ENCODE measurements at places on chromosomes 12 and 14.
A peak's percentile ranks its signal among the peaks of the same experiment; 100 is the strongest.

- H3K27me3 ChIP-seq, result no peaks in the 10 kb centered on the region
- no peak overlapping the region for H3K4me3 ChIP-seq
- no peak overlapping the region for H3K27ac ChIP-seq
- H3K36me3 ChIP-seq, result no peaks in the 10 kb centered on the region
Measured at GRCh38 chr12:46259071-46259470, 9.8 kb downstream of the SLC38A1 start.

DNA sequence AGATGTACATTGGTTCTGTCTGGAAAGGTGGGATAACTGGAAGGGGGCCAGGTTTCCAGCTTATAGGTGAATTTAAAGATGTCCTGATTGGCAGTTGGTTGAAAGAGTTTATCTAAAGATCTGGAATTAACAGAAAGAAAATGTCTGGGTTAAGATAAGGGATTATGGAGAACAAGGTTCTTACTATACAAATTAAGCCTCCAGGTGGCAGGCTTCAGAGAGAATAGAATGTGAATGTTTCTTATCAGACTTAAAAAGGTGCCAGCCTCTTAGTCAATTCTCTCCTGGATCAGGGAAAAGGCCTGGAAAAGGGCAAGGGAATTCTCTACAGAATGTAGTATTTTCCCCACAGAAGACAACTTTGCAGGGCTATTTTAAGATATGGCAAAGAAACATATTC, 53.1 kb downstream of the CNTN1 start:
- H3K4me3 ChIP-seq, result no peak overlapping the region
- H3K27ac ChIP-seq, result no peak overlapping the region
- DNase-seq, result no peak
- no peaks in the 10 kb centered on the region for H3K4me1 ChIP-seq

DNA sequence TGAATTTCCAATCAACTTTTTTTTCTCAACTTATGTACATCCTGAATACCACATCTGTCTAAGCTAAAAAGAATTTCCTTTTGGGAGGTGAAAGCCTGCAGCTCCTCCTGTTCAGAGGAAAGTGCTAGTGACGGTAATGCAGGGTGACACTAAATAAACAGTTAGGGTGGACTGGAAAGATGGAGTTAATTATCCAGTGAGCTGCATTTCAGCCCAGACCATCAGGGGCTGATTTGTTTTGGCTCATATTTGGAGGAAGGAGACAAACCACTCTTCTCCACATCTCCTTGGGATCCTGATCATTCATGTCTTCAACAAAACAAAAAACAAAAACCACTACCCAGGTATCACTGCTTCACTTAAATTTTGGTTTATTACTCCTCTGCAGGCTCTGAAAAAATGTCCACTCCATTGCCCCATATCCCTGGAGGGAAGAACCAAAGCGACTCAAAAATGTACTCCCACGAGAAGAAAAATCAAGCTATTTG, 5.1 kb upstream of the SIX1 start:
- no peak overlapping the region for H3K4me3 ChIP-seq
- no peaks in the 10 kb centered on the region for H3K27me3 ChIP-seq
- no peaks in the 10 kb centered on the region for H3K36me3 ChIP-seq
- no peak for DNase-seq
- H3K27ac ChIP-seq, result peak overlapping the region; percentile 9

DNA sequence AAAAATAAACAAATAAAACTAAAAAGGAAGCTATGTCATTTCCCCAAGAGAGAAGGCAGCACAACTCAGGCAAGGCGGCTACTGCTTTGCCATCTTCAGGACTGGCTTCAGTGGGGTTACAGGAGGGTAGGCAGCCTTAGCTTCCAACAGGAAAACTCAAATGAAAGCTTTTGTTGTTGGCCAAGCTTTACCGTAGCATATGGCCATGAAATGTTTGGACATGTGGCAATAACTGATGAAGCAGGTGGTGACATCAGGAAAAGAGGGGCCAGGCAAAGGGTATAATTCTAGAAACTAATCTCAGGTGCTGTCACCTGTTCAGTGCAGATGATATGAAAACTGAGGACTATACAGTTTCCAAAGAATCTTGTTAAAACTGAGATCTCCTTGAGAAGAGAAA, 22.8 kb upstream of the NPFF start:
- peaks cover 58% of the 10 kb centered on the region for H3K36me3 ChIP-seq
- DNase-seq, result no peak
- H3K27me3 ChIP-seq, result no peaks in the 10 kb centered on the region
- H3K4me3 ChIP-seq, result no peak overlapping the region

- H3K27me3 ChIP-seq, result peaks cover 8% of the 10 kb centered on the region
- no peaks in the 10 kb centered on the region for H3K4me1 ChIP-seq
- no peak overlapping the region for H3K4me3 ChIP-seq
- no peak overlapping the region for H3K27ac ChIP-seq
- peaks cover 82% of the 10 kb centered on the region for H3K36me3 ChIP-seq
Measured at GRCh38 chr14:100892496-100893227, 10.9 kb downstream of the RTL1 start.

- peak overlapping the region; percentile 65 for H3K27ac ChIP-seq
- H3K4me3 ChIP-seq, result peak overlapping the region; percentile 98
- DNase-seq, result peak; percentile 74
- no peaks in the 10 kb centered on the region for H3K36me3 ChIP-seq
- H3K4me1 ChIP-seq, result peaks cover 8% of the 10 kb centered on the region
Measured at GRCh38 chr14:74019408-74020137, 424 bp downstream of the BBOF1 start.

DNA sequence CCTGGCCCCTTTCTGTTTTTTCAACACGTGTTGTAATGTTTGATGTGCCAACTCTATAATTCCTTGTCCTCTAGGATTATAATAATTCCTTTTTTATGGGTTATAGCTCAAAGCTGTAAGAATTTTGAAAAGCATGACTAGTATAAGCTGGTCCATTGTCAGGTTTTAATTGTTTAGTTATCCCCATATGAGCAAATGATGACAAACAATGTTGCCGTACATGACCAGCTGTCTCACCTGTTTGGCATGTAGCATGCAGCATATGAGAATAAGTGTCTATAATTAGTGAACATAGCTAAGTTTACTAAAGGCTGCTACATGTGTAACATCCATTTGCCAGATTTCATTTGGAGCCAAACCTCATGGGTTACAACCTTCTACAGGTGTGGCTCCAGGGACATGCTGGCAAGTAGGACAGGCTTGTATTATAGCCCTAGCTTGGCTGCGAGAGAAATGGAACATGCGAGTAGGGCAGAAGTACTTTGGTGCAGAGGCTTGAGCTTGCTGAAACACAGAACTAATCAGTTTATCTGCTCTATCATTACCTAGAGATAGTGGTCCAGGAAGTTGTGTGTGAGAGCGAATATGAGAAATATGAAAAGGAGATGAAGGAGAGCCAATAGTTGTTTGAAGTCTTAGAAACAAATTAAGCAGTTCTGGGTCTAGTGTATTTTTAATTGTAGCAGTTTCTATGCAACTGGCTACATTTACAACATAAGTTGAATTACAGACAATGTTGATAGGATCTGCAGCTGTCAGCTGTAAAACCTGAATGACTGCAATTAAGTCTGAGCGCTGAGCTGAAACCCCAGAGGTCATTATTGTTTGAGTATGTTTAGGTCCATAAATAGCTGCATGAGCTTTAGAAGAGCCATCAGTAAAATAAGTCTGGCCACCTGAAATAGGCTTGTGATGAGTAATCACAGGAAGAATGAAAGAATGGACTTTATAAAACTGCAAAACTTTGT, 22.6 kb upstream of the MAPKAPK5 start:
- no peaks in the 10 kb centered on the region for H3K4me1 ChIP-seq
- H3K36me3 ChIP-seq, result no peaks in the 10 kb centered on the region
- H3K27ac ChIP-seq, result no peak overlapping the region
- peak; percentile 13 for DNase-seq

DNA sequence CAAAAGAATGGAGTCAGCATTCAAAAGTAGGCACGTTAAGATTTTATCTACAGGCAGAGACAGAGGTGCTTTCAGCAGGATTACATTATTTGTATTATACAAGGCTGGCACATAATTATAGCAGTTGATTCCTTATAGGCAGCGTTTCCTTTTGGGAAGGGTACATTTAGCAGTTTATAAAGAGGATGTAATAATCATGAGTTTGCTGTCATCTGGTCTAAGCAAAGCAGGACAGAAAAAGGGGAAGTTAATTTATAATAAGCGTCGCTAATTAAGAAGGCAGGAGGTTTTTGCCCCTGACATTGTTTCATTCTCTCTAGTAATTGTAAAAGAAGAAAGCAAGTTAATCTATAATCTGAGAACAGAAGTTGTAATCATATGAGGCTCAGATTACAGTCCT, 259.9 kb upstream of the MDGA2 start:
- H3K27ac ChIP-seq, result no peak overlapping the region
- DNase-seq, result no peak
- no peaks in the 10 kb centered on the region for H3K27me3 ChIP-seq
- H3K36me3 ChIP-seq, result no peaks in the 10 kb centered on the region
- H3K4me1 ChIP-seq, result no peaks in the 10 kb centered on the region

DNA sequence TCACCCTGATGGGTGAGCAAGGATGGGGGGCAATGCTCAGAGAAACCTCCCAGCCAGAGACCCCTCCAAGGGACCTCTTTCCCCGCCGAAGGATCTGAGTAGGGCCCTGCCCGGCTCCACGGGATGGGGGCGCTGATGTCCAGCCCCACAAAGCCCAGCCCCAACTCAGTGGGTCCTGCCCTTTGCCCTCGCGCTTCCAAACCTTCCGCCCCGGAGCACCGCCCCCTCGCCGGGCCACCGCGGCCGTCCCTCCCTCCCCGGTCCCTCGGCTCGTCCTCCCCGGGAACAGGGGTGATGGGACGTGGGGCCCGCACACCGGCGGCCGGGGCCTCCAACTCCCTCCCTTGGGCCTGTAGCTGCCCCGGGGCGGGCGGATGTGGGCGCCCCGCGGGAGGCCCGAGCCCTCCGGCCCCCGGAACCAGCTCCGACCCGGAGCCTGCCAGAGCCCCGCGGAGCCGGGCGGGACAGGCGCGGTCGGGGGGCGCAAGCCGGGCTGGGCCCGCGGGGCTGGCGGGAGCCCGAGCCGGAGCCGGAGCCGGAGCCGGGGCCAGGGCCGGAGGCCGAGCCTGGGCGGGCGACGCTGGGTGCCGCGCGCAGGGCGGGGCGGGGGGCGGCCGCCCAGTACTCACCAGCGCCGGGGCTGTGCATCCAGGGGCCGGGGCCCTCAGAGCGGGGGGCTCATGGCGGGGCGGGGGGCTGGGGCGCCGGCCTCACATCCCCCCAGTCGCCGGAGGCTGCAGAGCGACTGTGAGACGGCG, 386 bp downstream of the HDAC7 start:
- H3K36me3 ChIP-seq, result peaks cover 10% of the 10 kb centered on the region
- H3K4me1 ChIP-seq, result peaks cover 42% of the 10 kb centered on the region
- peak overlapping the region; percentile 89 for H3K27ac ChIP-seq
- peak; percentile 45 for DNase-seq
- H3K4me3 ChIP-seq, result peak overlapping the region; percentile 70
- no peaks in the 10 kb centered on the region for H3K27me3 ChIP-seq

GRCh38 chr12:118063576-118064391, 2.8 kb upstream of the WSB2 start:
- peaks cover 4% of the 10 kb centered on the region for H3K4me1 ChIP-seq
- H3K27ac ChIP-seq, result no peak overlapping the region
- DNase-seq, result peak; percentile 37
- H3K4me3 ChIP-seq, result no peak overlapping the region
- H3K36me3 ChIP-seq, result peaks cover 3% of the 10 kb centered on the region
- H3K27me3 ChIP-seq, result no peaks in the 10 kb centered on the region

GRCh38 chr12:51891843-51892242, 3.9 kb downstream of the ANKRD33 start:
- H3K4me1 ChIP-seq, result peaks cover 3% of the 10 kb centered on the region
- no peaks in the 10 kb centered on the region for H3K27me3 ChIP-seq
- H3K4me3 ChIP-seq, result no peak overlapping the region
- no peak overlapping the region for H3K27ac ChIP-seq
- DNase-seq, result peak; percentile 47

GRCh38 chr14:103995876-103996275, 53.5 kb upstream of the RD3L start:
- peaks cover 45% of the 10 kb centered on the region for H3K27me3 ChIP-seq
- H3K27ac ChIP-seq, result no peak overlapping the region
- no peaks in the 10 kb centered on the region for H3K4me1 ChIP-seq

GRCh38 chr12:52965337-52965731, 16.4 kb downstream of the KRT18 start:
- H3K27ac ChIP-seq, result no peak overlapping the region
- no peak for DNase-seq
- peaks cover 10% of the 10 kb centered on the region for H3K4me1 ChIP-seq
- peaks cover 23% of the 10 kb centered on the region for H3K27me3 ChIP-seq
- peak overlapping the region; percentile 67 for H3K4me3 ChIP-seq

DNA sequence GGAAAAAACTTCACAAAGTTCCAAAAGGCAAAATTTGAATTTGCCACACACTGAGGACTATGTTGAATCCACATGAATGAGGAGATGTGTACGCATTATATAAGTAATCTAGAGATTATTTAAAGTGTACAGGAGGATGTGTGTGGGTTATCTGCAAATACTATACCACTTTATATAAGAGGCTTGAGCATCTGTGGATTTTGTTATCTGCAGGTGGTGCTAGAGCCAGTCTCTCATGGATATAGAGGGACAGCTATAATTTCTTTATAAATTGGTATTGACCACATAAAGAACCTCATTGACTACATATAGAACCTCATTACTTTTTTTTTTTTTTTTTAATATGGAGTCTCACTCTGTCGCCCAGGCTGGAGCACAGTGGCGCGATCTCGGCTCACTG, 32.2 kb upstream of the RXYLT1 start:
- H3K27ac ChIP-seq, result no peak overlapping the region
- DNase-seq, result no peak
- H3K4me1 ChIP-seq, result no peaks in the 10 kb centered on the region
